ENCODE measurements at places on chromosomes 1 and 21.

- no peak for DNase-seq
These were observed 58.0 kb downstream of the ADSS2 start for GRCh38 chr1:244393604-244394176.

- no peak for DNase-seq
These were observed 12.5 kb downstream of the TP73 start for GRCh38 chr1:3664700-3665375.

DNA sequence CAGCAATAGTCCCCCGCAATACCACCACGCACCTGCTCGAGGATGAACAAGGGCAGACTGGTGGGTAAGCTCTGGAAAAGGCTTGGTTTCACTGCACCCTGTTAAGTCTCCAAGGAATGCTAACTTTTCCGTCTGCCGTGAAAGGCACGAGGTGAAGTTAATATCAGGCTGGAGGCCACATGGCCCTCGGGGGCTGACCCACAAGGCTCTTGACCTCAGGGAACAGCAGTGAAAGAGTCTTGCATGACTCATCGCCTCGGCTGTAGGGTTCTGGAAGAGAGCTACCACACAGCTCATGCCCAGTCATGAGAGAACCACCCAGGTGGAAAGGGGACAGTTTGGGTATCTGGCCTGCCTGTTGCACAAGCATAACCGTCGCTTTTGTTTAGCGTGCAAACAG lies 24.7 kb downstream of the SCCPDH start:
- no peak for DNase-seq

DNA sequence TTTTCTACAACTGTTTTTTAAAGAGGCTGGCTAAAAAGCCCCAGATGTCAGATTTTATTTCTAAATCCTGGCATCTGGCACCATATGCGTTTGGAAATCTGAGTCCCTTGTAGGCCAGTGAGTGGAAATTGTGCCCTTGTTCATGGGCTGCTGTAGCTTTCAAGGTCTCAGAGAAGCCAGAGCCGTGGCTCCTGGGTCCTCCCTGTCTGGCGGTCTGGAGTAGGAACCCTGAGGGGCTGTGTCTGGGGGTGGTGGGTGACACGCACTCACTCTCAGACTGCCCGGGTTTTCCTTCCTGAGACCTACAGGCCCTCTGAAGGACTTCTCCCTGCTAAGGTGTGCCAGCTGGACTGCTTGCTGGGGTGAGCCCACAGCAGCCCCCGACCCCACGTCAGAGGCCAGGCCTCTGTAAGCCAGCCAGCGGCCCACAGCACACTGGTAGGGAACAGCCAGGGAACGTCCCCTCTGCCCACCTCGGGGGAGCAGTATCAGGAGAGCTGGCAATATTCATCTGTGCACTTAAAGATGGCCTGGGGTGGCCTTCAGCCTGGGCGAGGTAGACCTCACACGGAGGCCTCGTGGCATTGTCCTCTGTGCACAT lies 151.5 kb downstream of the PEX14 start:
- DNase-seq, result no peak

GRCh38 chr21:41254090-41254700 lies 62.4 kb upstream of the FAM3B start:
- DNase-seq, result no peak

DNA sequence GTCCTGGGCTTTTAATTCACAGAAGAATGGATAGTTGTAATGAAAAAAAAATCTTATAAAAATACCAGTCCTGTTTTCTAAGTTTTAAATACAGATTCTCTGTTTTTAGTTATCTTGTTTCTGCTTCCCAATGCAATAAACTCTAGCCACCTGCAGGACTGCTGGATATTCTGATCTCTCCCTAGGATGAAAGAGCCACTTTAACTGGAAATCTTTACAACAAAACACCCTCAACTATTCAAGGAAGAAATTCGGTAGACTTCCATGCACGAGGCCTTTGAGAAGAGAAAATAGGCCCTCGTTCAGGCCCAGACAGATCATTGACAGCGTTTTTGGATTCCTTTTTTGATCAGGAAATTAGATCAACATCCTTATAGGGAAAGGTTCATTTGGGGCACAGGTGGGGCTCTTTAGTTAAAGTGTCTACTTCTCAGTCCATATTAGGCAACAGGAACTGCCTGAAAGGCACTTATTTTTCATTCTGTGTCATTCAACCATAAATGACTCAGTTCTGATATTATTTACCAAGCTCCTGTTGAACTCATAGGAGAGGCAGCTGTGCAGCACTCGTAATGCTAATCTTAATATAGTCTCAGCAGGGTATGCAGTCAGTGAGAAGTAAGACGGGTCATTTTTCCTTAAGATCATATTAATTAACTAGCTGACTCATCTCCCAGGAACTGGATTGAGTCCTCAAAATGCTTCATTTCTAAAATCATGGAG lies 71.1 kb upstream of the ERRFI1 start:
- DNase-seq, result no peak

DNA sequence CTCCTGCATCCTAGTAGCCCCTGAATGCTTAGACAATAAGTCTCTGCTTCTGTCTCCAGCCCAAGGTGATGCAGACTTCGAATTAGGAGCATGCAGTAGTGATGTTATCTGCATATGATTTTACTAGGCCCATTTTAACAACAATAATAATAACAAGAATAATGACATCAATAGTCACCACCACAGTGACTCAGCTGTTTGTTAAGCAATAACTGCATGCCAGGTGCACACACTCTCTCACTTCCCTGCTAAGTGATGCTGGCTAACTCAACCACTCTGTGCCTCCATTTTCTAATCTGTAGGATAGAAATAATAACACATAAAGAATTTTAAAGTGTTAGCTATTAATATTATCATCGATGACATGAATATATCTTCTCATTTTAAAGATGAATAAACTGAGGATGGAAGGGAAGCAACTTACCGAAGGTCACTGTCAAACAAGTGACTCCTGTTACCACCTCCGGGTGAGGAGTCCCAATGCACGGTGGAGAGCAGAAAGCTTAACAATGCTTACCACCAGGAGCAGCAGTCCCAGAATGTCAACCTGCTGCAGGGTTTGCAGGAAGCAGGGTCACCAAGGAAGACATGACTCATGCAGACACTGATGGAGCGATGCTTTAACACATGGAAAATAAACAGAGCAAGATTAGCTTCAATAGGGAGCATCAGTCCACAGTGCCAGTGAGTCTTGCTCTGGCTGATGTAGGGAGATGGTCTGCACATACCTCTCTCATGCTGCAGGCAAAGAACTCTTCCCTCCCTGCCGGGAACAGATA lies 290.2 kb downstream of the SPATA17 start:
- no peak for DNase-seq

GRCh38 chr1:159941141-159941540 lies 4.3 kb downstream of the IGSF9 start:
- DNase-seq, result no peak

GRCh38 chr1:178465011-178465410 lies 31.8 kb downstream of the CLEC20A start:
- no peak for DNase-seq

- DNase-seq, result no peak
These were observed 5.2 kb downstream of the GFI1 start for GRCh38 chr1:92481599-92481925.

DNA sequence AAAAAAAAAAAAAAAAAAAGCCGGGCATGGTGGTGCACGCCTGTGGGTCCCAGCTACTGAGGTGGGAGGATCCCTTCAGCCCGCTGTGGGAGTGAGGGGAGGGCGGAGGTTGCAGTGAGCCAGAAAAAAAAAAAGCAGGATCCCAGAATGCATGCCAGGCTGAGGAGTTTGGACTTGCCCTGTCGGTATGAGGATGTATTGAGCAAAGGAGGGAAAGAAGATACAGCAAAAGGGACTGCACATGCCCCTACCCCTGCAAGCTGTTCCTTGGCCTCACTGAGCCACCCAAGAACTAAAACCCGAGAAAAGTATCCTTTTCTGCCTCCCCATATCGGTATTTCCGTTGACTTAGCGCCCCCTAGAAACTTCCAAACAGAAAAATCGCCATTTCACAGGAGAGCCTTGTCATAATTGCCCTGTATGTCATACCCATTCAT lies 1.3 kb upstream of the GPATCH4 start:
- no peak for DNase-seq

- no peak for DNase-seq
These were observed 41.0 kb upstream of the RASAL2 start for GRCh38 chr1:178052650-178053461.

DNA sequence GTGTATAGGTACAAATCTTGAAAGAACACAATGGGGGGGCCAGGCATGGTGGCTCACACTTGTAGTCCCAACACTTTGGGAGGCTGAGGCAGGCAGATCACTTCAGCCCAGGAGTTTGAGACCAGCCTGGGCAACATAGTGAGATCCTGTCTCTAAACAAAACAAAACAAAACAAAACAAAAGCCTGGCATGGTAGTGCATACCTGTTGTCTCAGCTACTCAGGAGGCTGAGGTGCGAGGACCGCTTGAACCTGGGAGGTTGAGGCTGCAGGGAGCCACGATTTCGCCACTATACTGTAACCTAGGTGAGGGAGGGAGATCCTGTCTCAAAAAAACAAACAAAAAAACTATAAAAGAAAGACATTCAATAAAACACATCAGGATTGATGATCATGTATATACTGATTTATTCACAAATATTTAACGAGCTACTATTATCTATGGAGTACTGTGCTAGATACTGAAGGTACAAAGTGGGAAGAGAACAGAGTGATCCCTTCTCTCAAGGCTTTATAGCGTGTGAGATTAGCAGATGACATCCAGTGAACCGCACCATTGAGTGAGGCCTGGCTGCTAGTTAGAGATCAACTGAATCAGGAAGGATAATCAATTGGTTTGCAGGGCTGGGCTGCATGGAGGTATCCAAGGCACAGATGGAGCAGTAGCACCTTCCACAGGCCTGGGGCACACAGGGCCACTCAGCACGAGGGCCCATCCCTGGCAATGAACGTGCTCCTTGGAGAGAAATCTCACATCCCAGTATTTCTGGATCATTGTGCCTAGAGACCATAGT lies 26.4 kb downstream of the ELF3 start:
- DNase-seq, result no peak

GRCh38 chr1:20381045-20381641 lies 90.5 kb downstream of the VWA5B1 start:
- no peak for DNase-seq

- DNase-seq, result no peak
These were observed 8.9 kb upstream of the CD48 start for GRCh38 chr1:160720356-160721085.

DNA sequence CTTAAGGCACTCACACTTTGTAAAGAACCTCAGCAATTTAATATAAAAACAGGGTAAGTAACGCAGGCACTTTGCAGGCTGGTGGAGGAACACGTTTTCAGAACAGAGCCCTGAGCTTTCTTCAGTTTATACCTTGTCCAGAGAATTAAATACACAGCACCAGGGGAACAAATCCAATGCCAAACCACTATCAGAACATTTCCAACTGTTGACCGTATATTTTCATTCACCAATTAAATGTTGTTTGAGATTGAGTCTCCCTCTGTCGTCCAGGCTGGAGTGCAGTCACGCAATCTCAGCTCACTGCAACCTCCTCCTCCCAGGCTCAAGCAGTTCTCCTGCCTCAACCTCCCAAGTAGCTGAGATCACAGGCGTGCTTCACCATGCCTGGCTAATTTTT lies 29.7 kb downstream of the CLSTN1 start:
- no peak for DNase-seq

- no peak for DNase-seq
These were observed 11.5 kb downstream of the ZNF697 start for GRCh38 chr1:119636491-119637089.

- DNase-seq, result no peak
These were observed 49.1 kb upstream of the C1orf146 start for GRCh38 chr1:92168657-92169056.

GRCh38 chr1:155859881-155860871 lies 809 bp downstream of the SYT11 start:
- DNase-seq, result no peak

- DNase-seq, result no peak
These were observed 205.1 kb upstream of the LMO4 start for GRCh38 chr1:87123610-87124009.

DNA sequence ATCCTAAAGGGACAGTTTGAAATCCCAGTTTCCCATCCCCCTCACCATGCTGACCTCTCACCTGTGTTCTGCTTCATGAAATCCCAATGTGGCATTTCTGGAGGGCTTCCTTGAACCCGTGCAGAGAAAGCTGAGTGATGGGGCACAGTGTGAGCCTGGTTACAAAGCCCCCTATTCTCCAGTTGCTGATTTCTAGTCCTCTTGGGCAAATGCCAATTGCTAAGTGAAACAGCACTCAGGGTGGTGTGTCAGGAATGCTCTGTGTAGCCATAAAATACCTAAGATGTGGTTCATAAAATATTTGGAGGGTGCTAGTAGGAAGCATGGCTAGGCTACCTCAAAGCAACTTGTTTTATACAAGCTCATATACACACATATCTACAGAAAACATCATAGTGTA lies 32.0 kb downstream of the SUSD4 start:
- no peak for DNase-seq

- no peak for DNase-seq
These were observed 54.9 kb upstream of the CASZ1 start for GRCh38 chr1:10851024-10852013.

GRCh38 chr1:193237381-193237978 lies 51.1 kb upstream of the B3GALT2 start:
- no peak for DNase-seq

GRCh38 chr1:202765721-202766120 lies 42.5 kb downstream of the KDM5B start:
- no peak for DNase-seq

DNA sequence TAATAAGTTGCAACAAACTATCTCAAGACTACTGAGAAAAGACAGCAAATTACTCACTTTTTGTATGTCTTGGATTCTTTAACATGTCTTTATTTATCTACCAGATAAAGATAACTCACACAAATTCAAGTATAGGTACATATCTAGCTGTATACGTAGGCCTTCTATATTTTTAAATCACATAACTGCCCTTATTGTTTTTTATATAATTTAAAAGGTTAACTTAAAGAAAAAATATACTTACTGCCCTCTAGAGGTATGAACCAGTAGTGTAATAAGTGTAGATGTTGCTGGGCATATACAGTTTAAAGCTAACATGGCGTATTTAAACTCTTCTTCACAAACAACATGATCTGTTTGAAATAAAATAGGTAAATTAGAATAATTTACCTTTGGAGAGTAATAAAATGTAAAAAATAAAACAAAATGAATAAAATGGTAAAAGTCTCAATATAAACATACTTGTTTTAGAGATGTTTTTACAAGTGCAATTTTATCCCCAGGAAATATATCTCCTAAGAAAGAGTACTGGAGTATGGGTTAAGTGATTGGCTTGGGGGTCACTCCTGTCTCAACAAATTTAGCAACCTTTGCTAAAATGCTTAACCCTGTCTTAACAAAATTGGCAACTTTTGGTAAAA lies 235.2 kb downstream of the KCNT2 start:
- DNase-seq, result no peak

- no peak for DNase-seq
These were observed 49.5 kb downstream of the TGFBR3 start for GRCh38 chr1:91836331-91837040.

- DNase-seq, result no peak
These were observed 69.9 kb upstream of the COG2 start for GRCh38 chr1:230572121-230573105.
